Stimulated activated CD4-positive, alpha-beta T cell treated with anti-CD3 and anti-CD28 coated beads, Interleukin-1b, Interleukin-23, amount 100 ng/mL, for 24 hours (primary cell): ENCODE measurements at places on chromosomes 12 and 14.

DNA sequence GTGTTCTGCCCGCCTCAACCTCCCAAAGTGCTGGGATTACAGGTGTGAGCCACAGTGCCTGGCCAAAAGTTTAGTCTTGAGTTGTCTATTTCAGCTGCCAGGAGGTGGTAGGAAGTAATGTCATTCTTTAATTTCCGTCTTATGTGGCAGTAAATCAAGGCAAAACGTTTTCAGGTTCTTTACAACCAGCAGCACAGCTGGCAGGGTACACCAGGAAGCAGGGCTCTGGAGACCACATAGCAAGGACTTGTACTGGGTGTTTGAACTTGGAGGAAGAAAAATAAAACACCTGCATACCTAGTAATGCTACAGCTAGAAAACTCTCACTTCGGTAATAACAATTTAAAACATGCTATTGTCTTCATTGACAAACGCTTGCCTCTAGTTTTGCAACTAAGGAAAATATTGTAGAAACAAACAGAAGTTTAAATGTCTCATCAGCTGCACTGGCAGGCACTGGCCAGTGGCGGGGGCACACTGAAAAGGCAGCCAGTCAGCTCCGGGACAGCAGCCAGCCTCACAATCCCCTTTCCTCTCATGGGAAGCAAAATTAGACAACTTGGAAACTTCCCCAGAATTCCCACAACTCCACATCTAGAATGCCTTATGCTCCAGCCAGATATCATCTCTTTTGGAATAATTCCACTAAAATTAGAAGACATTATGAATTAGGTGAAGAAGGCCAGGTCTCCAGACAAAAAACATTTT is 72.2 kb downstream of the CLIP1 start:
- DNase-seq, result no peak

DNA sequence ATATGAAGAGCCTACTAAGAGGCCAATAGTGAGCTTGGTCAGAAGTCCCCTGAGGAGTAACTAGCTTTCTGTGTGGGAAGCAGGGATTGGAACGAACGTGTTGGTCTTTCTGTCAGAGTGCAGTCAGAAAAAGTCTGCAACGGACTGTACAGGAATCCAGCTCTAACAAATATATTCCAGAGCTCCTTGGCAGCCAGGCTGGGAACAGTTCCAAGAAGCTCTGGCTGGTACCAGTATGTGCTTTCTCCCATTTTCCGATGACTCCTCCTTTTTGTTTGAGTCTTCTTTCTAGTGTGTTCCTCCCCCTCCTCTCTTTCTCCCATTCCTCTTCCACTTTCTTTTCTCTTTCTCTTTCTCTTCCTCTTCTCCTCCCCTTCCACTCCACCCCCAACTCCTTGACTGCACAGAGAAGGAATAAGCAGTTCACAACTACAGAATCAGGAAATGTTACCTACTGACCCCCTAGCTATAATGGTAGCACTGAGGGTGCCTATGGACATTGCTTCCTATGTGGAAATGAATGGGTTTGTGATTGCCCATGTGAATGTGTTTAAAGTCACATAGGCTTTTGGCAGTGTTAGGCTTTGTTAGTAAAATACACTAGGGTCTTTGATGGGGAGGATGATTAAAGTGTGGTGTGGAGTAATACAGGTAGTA is 59.9 kb downstream of the TTLL5 start:
- DNase-seq, result no peak

GRCh38 chr14:61106959-61107641 is 126.1 kb downstream of the SLC38A6 start:
- DNase-seq, result no peak

DNA sequence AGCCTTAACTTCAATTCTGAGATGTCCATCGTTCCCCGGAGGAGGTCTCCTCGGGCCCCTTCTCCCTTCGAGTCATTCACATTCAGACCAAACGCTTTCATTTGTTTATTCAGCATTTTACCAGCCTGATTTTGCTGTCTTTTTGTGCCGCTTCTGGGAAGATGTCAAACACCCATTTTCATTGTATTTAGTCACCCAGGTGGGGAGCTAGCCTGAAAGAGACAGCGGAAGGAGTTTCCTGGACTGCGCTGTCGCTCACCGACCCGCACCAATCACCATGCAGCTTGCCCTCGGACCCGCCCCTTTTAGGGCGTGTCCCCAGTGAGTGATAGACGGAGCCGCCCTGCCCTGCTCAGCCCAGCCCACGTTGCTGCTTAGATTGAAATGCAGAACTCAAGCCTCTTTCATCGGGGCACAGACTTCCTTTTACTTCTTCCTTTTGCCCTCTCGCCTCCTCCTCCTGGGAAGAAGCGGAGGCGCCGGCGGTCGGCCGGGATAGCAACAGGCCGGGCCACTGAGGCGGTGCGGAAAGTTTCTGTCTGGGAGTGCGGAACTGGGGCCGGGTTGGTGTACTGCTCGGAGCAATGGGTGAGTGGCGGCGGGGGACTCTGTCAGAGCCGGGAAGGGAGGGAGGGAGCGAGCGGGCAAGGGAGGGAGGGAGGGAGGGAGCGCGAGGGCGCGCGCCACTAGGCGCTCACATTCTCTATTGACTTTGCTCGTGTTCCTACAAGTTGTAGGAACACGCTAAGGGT is at the start of gene PAX9:
PAX9 (plus strand) TSS at position 355 of the 752 bp plus-strand sequence; CDS start at position 585, 230 bp downstream.
- DNase-seq, result no peak

DNA sequence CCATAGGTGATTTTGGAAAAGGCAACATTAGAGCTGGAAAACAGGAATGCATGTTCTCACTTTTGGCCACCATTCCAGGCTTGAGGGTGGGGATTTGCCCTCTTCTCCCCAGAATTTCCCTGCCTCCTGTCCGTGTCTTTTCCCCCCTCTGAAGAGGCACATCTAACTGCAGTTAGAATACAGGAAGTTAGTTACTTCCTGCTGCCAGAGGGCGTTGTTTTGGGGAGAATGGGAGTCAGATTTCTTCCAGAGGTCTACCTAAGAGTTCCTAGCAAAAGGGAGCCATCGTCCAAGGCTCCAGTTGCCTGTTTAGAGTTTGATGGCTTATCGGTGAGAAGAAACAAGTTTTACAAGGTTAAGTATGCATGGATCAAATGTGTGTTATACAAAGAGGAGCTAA is 112.8 kb upstream of the IGF1 start:
- no peak for DNase-seq
